ENCODE measurements at places on chromosomes 2 and 18.

GRCh38 chr2:75079575-75079974 lies 119.7 kb downstream of the TACR1 start:
- no peak overlapping the region for H3K27ac ChIP-seq
- H3K27me3 ChIP-seq: peaks cover 1% of the 10 kb centered on the region
- no peaks in the 10 kb centered on the region for H3K4me1 ChIP-seq
- peaks cover 8% of the 10 kb centered on the region for H3K36me3 ChIP-seq

GRCh38 chr18:3541549-3542386 lies 91.8 kb downstream of the TGIF1 start:
- peak overlapping the region; percentile 28 for H3K27ac ChIP-seq
- peak; percentile 96 for ATAC-seq
- H3K4me3 ChIP-seq: peak overlapping the region; percentile 9
- peaks cover 26% of the 10 kb centered on the region for H3K4me1 ChIP-seq
- no peaks in the 10 kb centered on the region for H3K27me3 ChIP-seq

DNA sequence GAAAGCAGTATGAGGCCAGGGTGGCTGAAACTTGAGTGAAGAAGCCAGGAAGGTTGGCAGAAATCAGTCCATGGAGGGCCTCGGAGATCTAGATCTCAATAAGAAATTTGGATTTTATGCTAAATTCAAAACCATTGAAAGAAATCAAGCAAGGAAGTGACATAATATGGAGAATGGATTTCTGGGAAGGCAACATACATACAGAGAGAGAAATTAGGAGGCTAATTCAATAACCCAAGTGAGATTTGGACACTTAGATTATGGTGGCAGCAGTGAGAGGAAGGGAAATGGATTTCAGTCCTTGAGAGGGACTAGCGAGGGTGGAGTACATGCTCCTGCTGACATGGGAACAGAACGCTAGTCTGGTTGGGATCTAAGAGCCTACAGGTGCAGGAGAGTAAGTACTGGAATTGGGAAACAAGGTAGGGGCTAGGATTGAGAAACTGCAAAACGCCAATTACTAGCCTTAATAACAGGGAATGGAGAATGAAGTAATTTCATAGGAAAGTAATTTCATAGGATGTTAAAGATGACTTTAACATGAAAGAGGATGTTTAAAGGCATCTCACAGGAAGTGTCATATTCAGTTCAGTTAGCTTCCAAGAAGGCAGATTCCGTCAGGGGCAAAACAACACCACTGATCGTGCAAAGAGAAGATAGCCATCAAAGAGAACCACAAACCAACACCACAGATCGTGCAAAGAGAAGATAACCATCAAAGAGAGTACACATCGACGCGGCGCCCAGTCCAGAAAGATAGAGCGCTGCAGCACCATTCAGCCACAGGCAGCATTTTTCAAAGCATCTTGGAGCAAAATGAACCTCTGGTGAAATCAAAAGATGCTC lies 27.2 kb downstream of the CDKL4 start:
- no peak for ATAC-seq
- H3K4me1 ChIP-seq: no peaks in the 10 kb centered on the region
- H3K36me3 ChIP-seq: no peaks in the 10 kb centered on the region
- H3K27ac ChIP-seq: no peak overlapping the region
- H3K27me3 ChIP-seq: no peaks in the 10 kb centered on the region

DNA sequence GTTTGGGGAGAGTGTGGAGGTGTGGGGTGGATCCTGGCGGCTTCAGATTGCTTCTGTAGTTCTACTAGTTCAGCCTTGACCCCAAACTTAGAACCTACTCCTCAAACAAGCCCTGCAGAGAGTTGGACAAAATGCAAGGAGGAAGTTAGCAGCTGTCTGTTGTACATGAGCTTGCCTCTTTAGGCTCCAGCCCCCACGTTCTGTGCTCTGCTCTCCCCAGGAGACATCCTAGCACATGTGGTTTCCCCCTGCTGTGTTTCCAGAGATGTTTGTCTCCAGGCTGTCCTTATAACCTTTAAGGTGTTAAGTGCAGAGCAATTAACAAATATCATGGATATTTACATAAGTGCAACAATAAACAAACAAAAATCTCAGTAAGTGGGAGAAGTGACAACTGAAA lies 111.1 kb downstream of the ACOXL start:
- H3K4me3 ChIP-seq: no peak overlapping the region
- peaks cover 47% of the 10 kb centered on the region for H3K4me1 ChIP-seq
- peak overlapping the region; percentile 34 for H3K27ac ChIP-seq
- H3K27me3 ChIP-seq: no peaks in the 10 kb centered on the region

- no peak overlapping the region for H3K4me3 ChIP-seq
- no peaks in the 10 kb centered on the region for H3K36me3 ChIP-seq
- no peak overlapping the region for H3K27ac ChIP-seq
- no peak for ATAC-seq
- no peaks in the 10 kb centered on the region for H3K4me1 ChIP-seq
These were observed 131.1 kb downstream of the CDH2 start for GRCh38 chr18:28045880-28046279.

DNA sequence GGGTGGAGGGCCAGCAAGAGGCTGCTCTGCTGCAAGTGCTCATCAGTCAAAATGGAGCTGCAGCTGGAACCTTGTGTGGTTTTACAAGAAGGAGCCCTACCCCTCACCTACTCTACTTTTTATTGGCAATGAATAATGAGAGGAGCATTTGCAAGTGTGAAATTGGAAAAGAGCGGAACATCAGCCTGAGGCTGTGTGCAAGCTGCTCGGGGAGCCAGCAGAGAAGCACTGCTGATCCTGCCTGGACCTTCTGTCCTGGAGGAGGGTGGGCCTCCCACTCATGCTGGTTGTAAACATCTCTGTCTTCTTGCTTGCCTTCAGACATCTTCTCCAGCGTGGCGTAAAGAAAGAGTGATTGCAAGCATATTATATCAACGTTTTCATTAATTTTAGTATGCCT lies 256.2 kb downstream of the DLGAP1 start:
- H3K4me1 ChIP-seq: no peaks in the 10 kb centered on the region
- H3K4me3 ChIP-seq: no peak overlapping the region
- no peak overlapping the region for H3K27ac ChIP-seq
- no peaks in the 10 kb centered on the region for H3K36me3 ChIP-seq

DNA sequence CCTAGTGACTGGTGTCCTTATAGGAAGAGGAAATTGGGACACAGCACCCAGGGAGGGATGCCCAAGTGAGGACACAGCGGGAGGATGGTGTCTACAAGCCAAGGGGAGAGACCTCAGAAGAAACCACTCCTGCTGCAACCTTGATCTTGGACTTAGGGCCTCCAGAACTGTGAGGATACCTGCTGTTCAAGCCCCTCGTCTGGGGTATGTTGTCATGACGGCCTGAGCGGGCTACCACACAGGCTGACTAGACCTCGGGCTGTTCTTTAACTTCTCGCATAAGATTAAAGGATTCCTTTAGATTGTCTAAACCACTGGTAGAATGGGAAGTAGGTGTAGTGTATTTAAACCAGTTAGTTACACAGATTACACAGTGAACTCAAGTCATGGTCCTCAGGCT lies 138.3 kb downstream of the ASB1 start:
- no peaks in the 10 kb centered on the region for H3K36me3 ChIP-seq
- no peak overlapping the region for H3K27ac ChIP-seq
- H3K4me3 ChIP-seq: no peak overlapping the region
- peaks cover 25% of the 10 kb centered on the region for H3K27me3 ChIP-seq
- no peak for ATAC-seq

DNA sequence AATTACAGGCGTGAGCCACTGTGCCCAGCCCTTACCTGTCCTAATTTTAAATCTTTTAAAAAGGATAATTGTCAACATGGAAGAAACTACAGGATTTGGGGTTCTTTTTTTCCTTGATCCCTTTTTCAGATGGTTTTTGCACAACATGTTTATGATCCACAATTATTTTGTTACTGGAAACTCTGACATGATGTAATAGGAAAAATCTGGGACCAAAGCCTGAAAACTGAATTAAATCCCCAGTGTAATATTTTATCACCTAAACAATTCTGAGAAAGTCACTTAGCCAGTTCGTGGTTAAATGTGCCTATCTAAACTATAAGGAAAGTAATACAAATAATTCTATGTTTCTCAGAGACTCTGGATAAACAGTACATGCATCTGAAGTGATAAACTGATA lies 1649.7 kb downstream of the LRP1B start:
- no peaks in the 10 kb centered on the region for H3K27me3 ChIP-seq
- H3K36me3 ChIP-seq: no peaks in the 10 kb centered on the region
- H3K27ac ChIP-seq: no peak overlapping the region
- H3K4me1 ChIP-seq: no peaks in the 10 kb centered on the region
- no peak overlapping the region for H3K4me3 ChIP-seq

DNA sequence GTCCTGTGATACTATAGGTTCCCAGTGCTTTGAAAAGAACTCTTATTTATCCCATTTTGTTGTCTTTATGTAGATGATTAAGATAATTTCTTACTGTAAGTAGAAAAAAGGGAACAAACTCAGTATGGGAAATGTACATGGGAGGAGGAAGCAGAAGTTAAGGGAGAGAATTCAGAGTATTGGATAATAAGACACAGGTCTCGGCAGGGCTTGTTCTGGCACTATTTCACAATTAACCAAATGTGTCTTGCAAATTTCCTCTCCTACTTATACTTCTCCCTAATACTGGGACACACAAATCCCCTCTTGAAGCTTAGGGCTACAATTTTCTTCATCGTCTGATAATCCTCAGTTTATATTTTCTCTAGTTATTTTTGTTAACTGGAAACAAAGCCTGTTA lies 744.0 kb downstream of the ADCYAP1 start:
- H3K4me3 ChIP-seq: no peak overlapping the region
- H3K27ac ChIP-seq: no peak overlapping the region
- ATAC-seq: no peak
- no peaks in the 10 kb centered on the region for H3K27me3 ChIP-seq
- no peaks in the 10 kb centered on the region for H3K4me1 ChIP-seq

GRCh38 chr2:1717113-1717512 lies 27.2 kb downstream of the PXDN start:
- no peak overlapping the region for H3K27ac ChIP-seq
- ATAC-seq: no peak
- peaks cover 22% of the 10 kb centered on the region for H3K27me3 ChIP-seq
- H3K4me3 ChIP-seq: no peak overlapping the region
- no peaks in the 10 kb centered on the region for H3K36me3 ChIP-seq

GRCh38 chr2:238149841-238150572 lies 8.8 kb upstream of the ERFE start:
- H3K36me3 ChIP-seq: no peaks in the 10 kb centered on the region
- no peaks in the 10 kb centered on the region for H3K27me3 ChIP-seq
- H3K4me1 ChIP-seq: no peaks in the 10 kb centered on the region

DNA sequence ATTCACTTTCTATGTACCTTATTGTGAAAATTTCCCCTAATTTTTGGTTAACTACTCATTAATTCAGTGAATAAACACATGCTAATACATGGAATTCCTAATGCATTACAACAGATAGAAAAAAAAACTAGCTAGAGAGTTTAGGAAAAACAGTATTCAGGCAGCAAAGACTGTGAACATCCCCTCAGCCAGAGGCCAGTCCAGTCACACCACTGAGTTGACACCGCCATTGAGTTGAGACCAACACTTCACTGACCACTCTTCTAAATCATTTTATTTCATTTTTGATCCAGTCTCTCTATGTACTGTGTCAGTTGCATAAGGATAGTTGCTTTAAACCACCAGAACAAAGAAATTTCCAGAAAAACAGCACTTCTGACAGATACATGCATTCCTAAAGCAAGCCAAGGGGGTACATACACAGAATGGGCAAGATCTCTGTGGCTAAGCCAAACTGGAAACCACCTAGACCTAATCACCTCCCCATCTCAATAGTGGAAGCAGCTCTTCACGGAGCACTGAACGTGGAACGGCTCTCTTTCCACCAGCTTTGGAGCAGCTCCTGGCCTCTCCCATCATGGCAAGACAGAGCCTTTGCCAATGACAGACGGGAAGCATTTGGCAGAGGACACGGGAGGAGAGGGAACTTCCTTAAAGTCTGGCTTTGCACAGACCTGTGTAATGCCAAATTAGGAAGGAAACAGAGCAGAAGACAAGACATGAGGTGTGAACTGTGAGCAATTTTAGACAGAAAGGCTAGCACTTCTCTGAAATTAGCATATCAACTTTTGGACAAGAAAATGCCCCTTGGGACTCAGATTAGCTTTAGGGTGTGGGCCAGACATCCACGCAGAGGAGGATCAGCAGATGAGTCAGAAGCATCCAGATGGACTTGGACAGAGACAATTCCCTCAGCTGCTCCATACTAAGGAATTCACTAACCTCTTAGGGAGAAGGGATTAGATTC lies 36.4 kb downstream of the CACNB4 start:
- peaks cover 9% of the 10 kb centered on the region for H3K27me3 ChIP-seq
- no peak overlapping the region for H3K27ac ChIP-seq
- ATAC-seq: peak; percentile 36
- no peak overlapping the region for H3K4me3 ChIP-seq
- H3K4me1 ChIP-seq: peaks cover 6% of the 10 kb centered on the region

DNA sequence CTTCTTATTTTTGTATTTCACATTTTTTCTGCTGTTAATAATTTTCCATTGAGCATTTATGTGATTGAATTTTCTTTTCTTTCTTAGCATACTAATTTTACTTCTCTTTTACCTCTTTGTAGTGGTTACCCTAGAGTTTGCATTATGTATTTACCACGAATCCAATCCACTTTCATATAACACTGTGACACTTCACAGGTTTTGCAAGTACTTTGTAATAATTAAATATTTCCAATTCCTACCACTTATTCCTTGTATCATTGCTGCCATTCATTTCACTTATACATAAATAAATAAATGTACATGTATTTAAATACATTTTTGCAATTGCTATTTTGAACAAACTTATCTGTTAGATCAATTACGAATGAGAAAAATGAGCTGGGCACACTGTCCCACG lies 110.8 kb downstream of the TGIF1 start:
- H3K27me3 ChIP-seq: no peaks in the 10 kb centered on the region
- ATAC-seq: no peak
- H3K4me3 ChIP-seq: no peak overlapping the region
- no peak overlapping the region for H3K27ac ChIP-seq

- no peak overlapping the region for H3K4me3 ChIP-seq
- no peaks in the 10 kb centered on the region for H3K36me3 ChIP-seq
- no peak for ATAC-seq
- H3K4me1 ChIP-seq: no peaks in the 10 kb centered on the region
These were observed 435.9 kb downstream of the TSN start for GRCh38 chr2:122191331-122191730.

DNA sequence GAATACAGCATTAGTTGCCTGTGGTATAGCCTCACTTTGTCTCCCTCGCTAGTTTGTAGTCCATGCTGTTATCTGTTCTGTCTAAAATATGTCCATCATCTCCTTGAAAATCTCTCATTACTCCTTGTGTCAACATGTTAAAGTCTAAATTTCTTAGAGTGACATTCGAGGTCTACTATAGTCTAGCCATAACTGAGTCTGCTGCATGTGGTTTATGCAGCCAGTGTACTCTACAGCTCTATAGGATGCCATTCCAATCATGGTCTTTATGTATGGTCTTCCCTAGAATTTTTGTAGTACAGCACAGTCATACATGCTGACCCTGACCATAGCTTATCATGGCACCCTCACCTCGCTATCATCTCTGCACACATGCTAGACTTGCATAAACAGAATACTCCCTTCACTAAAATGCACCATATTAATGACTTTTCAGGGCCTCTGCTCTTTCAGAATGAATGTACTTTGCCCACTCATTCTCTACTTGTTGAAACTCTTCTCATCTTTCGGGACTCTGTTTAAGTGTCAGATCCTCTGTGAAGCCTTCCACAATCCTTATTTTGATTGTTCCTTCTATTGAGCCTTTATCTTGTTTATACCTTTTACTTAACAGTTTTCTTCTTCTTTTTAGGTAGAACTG lies 12.8 kb downstream of the TANK start:
- H3K4me1 ChIP-seq: peaks cover 97% of the 10 kb centered on the region
- peaks cover 71% of the 10 kb centered on the region for H3K36me3 ChIP-seq
- peak overlapping the region; percentile 2 for H3K4me3 ChIP-seq

Measured in stimulated activated memory B cell treated with anti-CD40 and anti-IgM and Interleukin-4, amounts not matched to agents 10 μg/mL and 1 μg/mL and 100 μg/mL, for 72 hours (primary cell).